ENCODE measurements at places on chromosomes 11 and 22.

DNA sequence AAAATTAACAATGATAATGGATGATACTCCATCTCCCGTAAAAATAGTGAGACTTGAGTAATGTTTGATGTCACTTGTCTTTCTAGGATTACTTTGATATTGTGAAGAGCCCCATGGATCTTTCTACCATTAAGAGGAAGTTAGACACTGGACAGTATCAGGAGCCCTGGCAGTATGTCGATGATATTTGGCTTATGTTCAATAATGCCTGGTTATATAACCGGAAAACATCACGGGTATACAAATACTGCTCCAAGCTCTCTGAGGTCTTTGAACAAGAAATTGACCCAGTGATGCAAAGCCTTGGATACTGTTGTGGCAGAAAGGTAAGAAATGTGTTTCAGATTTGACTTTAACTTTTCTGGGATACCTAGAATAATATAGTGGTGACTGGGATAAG lies 48.0 kb upstream of the L3MBTL2 start:
- no peak for DNase-seq

GRCh38 chr11:63023841-63024648 lies 8.4 kb upstream of the SLC22A8 start:
- DNase-seq, result peak; percentile 66

GRCh38 chr11:110691926-110692325 lies 20.3 kb downstream of the ARHGAP20 start:
- no peak for DNase-seq

- no peak for DNase-seq
These were observed 23.0 kb downstream of the RNF121 start for GRCh38 chr11:71951741-71952310.

DNA sequence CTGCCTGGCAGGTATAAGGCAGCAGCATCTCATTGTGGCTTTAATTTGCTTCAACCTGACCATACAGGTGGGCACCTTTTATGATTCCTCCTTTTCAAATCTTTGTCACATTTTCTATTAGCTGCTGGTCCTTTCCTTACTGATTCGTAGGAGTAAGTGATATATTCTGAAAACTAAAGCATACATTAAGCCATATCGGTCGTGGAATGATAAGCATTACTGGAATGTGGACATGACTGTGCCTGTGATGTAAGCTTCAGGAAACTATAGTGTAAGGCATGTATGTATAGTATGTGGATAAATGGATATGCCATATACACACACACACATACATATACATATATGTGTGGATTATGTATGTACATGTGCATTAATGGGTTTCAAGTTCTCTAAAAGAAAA lies 20.8 kb downstream of the YPEL1 start:
- no peak for DNase-seq

DNA sequence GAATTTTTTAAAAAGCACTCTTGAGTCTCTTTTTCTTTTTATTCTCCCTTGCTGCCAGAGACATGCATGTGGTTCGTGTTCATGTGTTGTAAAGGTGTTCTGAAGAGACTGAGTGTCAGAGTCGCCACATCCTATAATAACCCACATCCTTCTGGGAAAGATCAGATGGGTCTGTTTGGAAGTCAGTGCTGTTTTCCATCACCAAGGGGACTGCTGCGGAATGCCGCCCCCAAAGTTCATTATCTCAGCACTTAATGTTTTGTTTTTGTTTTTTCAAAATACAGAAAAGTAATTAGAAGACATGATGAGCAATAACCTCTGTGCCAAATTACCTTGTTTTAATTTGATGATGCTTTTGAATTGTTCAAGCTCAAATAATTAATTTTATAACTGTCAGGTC lies 56.9 kb upstream of the EIF3M start:
- no peak for DNase-seq

GRCh38 chr11:74257959-74258553 lies 53.4 kb downstream of the P4HA3 start:
- DNase-seq, result no peak

- DNase-seq, result no peak
These were observed 172.3 kb downstream of the LDLRAD3 start for GRCh38 chr11:36116161-36116560.

GRCh38 chr11:44709966-44710365 lies 16.8 kb upstream of the TSPAN18 start:
- DNase-seq, result no peak

GRCh38 chr22:44131412-44131811 lies 49.3 kb upstream of the PARVG start:
- DNase-seq, result no peak

DNA sequence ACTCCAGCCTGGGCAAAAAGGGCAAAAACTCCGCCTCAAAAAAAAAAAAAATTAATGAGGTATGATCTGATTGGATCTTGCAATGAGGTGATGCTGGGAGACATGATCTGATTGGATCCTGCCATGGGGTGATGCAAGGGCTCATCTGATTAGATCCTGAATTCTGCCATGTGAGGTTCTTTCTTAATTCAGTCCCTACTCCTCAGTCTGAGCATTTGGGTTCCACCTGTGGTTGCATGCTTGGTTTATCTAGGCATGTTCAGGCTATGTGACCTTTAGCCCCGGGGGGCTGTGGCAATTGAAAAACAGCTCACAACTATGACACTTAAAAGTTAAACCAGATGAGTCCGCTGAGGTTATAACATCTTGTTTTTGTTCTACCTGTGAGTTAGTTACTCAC lies 4.8 kb upstream of the TRIM6 start:
- no peak for DNase-seq

DNA sequence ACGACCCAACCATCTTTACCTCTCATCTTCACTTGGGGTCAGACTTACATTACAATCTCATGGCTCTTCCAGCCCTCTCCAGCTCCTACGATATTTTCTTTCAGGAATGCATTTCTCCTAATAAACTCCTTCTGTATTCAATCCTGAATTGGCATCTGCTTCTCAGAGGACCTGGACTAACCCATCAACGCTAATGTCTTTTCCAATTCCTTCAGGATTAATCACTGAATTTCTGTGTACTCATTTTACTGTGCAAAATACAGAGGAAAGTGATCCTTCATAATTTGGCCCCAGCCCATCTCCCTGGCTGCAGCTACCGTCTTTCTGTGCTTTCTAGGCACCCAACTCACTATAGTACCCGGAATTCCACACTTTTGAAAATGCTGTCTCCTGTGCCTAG lies 239.2 kb downstream of the METTL15 start:
- DNase-seq, result no peak

GRCh38 chr22:45499746-45500145 lies 2.9 kb upstream of the FBLN1 start:
- DNase-seq, result no peak

- DNase-seq, result no peak
These were observed 38.3 kb downstream of the NCAM1 start for GRCh38 chr11:112999520-112999919.

- DNase-seq, result no peak
These were observed 3.8 kb upstream of the MPPED1 start for GRCh38 chr22:43408009-43408408.

DNA sequence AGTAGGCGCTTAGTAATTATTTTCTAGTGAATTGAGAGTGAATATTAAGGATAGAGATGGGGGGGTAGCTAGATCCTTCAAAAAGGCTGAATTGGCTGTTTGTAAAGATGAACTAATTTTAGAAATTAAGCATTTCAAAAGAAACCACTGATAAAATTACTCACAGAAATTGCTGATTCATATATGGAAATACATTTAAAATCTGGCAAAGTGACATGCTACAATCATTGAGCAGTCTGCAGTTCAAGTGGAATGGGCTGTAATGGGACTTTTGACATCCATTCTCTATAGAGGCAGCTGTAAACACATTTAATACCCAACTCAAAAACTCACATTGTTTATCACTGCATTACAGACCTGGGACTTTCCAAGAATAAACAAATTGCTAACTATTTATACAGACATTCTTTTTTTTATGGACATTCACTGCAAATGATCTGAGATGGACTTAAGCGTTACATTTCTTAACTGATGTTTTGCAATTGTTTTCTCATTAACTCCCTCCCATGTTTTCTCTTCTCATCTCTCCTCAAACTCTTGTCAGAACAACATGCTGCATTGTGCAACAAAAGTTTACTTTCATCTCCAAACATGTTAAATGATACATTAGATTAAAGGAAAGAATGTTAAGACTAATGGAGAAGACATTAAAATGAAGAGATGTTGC lies 42.1 kb upstream of the MMP7 start:
- DNase-seq, result no peak

- DNase-seq, result no peak
These were observed 8.2 kb downstream of the ALX4 start for GRCh38 chr11:44301564-44302271.

GRCh38 chr11:126640186-126640585 lies 284.7 kb downstream of the ST3GAL4 start:
- DNase-seq, result no peak

- no peak for DNase-seq
These were observed 60.1 kb downstream of the PRR5L start for GRCh38 chr11:36356201-36356600.

- peak; percentile 2 for DNase-seq
These were observed 34.7 kb downstream of the PARVA start for GRCh38 chr11:12411806-12412727.

DNA sequence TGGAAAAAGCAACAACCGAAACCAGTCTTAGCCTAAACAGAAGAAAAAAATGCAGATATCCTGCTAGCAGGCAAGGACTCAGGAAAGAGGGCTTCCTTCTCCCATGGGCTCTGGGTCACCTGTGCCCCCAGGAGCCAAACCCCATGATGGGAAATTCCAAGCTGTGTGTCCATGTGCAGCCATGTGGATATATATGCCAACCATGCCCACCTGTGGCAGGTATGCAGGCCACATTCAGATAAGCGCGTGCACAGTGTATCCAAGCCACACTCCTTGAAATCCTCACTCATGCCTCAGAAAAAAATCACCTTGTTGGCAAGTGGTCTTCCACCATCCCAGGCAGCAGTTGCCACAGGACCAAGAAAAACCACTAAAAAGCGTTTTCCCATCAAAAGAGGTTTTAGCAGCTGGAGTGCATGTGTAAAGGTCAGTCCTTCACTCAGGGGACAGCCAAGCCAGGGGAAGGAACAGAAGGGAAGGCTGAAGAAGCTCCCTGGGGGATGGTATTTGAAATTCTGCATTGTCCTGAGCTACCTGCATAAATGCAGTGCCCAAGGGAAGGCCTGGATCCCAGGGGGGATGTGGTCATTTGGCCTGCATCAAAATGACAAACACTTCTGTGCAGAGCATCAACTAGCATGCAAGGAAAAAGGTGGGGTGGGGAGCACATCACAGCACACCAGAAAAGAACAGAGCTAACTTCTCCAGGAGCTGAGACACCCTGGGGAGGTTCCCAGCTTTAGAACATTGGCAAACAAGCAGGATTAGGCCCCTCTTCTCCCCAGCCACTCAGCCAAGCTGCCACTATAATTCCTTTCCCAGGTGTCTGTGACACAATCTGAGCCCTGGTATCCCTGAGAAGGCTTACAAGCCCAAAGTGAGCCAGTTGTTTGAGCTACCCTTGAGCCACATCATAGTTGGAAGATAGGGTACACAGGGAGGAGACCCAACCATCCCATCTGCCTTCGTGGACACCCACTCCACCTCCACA lies 76.2 kb downstream of the GALNT18 start:
- DNase-seq, result no peak

- DNase-seq, result no peak
These were observed 569.3 kb downstream of the TBC1D22A start for GRCh38 chr22:47331750-47332149.

DNA sequence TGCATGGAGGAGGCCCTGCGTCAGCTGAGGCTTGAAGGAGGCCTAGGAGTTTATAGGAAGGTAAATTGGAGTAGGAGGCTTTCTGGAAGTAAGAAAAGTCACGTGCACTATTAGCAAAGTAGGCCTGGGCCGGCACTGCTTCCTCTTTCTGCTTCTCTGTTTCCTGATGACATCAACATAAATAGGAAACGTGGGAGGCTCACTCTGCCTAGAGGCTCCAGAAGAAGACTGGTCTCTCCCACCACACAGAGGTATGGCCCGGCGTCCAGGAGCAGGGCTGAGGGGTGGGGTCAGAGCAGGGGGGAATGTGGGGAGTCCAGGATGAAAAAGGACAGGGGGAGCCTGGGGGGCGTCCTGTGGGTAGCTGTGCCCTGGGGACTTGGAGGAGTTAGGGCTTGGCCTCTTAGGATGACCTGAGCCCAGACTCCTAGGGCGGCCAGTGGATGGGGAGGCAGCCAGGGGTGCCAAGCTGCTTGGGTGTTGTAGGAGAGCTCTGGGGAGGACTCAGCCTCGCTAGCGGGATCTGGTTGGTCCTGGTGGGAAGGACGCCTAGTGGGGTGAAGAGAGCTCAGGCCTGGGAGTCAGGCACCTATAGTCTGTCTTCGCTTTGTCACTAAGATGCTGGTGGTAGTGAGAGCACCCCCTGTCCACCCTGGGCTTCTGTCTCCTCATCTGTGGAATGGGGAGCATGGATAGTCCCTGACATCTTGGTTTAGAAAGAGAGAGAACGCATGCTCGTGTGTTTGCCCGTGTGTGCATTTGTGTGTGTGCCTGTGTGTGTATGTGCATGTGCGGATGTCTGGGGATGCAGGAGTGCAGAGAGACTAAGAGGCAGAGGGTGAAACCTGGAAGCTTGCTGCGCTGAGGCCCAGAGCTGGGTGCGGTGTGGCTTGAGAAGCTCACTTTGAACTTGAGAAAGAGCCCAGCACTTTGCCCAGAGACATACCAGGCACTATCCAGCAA lies at the start of gene CSF2RB:
Gene CSF2RB (plus strand): TSS at position 202 of the 963 bp plus-strand sequence. CDS start 8,580 bp downstream, outside the sequence.
- DNase-seq, result no peak

DNA sequence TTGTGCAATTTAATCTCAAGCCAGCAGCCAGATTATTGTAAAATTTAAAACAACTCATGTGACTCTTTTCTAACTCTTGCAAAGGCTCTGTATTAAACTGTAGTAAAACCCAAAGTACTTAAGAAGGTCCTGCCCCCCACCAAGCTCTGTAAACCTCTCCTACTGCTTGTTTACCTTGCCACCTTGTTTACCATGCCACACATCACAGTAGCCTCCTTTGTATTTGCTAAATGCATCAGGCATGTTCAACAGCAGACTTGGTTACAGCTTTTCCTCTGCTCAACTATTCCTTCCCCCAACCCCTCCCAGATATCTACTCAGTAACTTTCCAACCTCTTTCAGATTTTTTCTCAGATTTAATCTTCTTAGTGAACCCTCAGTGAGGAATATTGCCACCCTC lies 861.6 kb downstream of the METTL15 start:
- DNase-seq, result no peak

- no peak for DNase-seq
These were observed 2.7 kb downstream of the CDC42BPG start for GRCh38 chr11:64841592-64842365.

DNA sequence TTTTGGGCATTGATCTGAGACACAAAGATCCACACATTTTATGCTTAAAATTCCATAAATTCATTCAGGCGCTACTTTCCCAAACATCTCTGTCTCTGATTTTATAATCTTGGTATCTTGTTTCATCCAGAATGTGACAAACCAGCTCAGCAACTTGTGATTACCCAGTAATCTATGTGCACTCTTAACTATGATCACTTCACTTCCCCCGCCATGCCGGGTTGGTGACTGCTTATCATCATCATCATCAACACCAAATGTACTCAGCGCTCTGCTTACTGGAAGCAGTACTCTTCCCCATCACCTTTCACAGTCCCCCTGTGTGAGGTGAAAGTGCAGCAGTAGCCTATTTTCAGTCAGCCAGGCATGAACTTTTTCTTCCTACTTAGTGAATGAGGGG lies 15.2 kb upstream of the MMP7 start:
- no peak for DNase-seq
